ENCODE measurements at places on chromosomes 7 and 10. TPM values are rescaled to one million over a fixed set of nuclear protein-coding genes. Genes with fewer than 3 reads are reported as not detected.

NYAP1 gene
- total RNA-seq, result 0.75 TPM

- DNase-seq, result no peak
Measured at GRCh38 chr10:99612167-99612831, 7.9 kb downstream of the SLC25A28 start.

- no peak for DNase-seq
Measured at GRCh38 chr10:9069136-9069535, 1014.6 kb downstream of the GATA3 start.

TMEM236 gene
- 1.7 TPM for total RNA-seq

GRCh38 chr7:36084485-36085091 is 68.5 kb upstream of the EEPD1 start:
- no peak for DNase-seq

SYT15 gene
- total RNA-seq, result 24.8 TPM

- DNase-seq, result peak; percentile 90
Measured at GRCh38 chr10:79246209-79246581, 101.1 kb upstream of the PPIF start.
